ENCODE measurements at places on chromosomes 4 and X.

GRCh38 chr4:4712800-4713528, 146.5 kb upstream of the MSX1 start:
- no peak for DNase-seq

DNA sequence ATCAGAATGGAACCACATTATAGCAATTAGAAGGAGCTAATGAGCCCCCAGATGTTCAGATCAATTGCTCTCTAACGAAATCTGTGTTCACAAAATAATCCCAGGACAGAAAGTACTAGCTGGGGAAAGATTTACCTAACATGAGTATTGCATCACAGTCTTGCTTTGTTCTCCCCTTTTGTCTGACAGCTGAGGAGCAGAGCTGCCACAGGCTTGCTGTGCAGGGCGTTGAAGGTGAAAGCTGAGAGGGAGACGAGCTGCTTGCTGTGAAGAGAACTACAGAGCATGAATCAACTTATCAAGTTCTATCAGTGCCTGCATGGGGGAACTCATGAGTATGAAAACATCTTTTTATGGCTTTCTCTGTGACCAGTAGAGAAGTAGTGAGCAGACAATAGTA, 441.2 kb downstream of the CENPC start:
- DNase-seq: no peak

DNA sequence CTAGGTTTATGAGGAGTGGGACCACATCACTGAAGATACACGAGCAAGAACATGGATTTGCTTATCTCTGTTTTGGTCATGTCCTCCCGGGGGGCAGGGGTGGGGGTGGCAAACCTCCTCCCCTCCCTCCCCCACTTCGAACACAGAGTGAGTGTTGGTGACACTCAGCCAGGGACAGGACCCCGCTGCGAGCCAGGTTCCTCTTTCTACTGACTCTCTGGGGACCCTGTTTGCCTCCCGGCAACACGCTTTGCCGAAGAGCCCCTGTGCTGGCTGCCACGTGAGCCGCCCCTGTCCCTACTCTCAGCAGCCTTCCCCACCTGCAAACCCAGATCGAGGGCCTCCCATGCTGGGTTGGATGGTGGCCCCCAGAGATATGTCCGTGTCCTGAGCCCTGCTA, 34.7 kb downstream of the P2RY8 start:
- DNase-seq: no peak

DNA sequence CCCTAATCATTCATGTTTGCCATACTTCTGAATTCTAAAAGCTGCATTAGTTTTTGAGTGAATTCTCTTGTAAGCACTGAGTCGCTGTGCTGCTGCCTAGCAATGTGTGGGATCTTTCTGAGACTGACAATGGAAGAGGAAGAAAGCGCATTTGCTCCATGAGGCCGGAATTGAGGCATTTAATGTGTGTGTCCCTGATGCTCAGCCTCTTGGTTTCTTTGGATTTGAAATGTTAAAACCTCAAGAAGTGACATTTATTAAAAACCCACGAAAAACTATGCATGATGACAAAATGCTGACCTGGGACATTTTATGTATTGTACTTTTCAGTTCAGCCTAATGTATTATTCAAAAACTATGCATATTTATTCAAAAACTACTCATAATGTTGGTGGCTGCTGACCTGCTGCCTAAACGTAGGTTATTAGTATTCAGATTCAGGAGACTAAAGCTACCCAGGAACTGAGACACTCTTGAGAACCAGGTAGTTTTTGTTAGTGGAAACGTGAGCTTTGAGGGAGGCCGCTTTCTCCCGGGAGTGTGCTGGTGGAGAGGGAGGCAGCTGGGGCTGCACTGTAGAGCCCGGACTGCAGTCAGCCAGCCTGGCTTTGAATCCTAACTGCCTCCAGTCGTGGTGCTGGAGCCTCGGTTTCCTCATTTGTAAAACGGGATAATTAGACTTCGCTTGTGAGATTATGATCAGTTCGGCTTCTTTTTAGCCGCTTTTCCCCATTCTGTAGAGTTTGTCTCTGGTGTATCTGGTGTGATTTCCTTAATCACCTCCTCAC, 11.3 kb downstream of the RGS12 start:
- DNase-seq: no peak

GRCh38 chrX:123170546-123170945, 13.5 kb upstream of the GRIA3 start:
- DNase-seq: no peak

- no peak for DNase-seq
Observed at GRCh38 chr4:174708381-174708780, 120.7 kb downstream of the GLRA3 start.

DNA sequence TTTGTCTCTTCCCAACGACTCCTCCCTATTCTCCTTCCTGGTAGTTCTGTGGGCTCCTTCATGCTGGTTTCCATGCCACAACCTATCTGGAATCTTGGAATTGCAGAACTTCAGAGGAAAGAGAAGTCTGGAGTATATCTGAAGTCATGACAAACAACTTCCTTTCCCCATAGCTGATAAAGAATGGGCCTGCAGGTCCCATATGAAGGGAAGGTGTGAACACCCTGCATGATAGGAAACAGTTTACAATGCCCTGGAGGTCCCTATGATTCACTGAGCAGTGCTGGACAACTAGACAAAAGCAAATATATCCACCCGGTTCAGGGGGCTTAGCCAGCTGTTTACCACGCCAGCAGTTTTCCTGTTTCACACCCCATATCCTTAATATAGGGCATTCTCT, 19.4 kb downstream of the FAM9C start:
- no peak for DNase-seq

DNA sequence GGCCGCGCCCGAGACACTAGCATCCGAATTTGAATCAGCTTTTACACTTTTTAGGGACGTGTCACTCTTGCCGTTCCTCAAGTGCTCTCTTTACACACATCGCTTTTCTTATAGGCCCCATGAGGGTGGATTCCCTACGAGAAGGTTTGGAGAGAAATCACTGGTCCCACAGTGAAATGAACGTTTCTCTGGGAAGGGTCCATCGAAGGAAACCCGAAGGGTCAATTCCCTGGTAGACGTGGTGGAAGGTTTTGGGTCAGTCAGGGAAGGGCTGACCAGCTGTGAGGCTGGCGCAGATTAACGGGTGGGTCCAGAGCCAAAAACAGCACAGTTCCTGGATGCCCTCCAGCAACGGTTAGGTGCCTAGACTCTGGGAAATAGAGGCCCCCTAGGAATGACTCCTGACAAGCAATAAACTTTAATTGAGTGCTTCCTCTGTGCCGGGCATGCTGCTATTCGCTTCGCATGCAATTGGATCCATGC, 35.9 kb downstream of the ETDC start:
- DNase-seq: peak; percentile 74

DNA sequence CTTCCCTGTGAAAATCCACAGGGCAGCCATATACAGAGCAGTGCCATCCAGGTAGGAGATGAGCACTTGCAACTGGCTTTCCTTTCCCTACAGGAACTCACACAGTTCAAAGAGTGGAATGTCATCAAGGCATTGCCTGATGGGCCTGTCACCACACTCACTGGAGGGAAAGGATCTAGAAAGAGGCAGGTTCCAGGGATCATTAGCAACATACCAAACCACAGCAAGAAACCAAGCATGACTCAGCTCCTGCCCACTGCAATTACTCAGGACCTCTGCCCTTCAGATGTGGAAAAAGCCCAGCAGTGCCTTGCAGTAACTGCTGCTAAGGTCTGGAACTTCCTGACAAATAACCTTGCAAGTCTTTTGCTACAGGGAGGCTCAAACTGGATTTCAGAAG, 101.2 kb downstream of the ZNF674 start:
- DNase-seq: no peak

- DNase-seq: no peak
Observed at GRCh38 chrX:109440475-109440874, 41.4 kb downstream of the GUCY2F start.

DNA sequence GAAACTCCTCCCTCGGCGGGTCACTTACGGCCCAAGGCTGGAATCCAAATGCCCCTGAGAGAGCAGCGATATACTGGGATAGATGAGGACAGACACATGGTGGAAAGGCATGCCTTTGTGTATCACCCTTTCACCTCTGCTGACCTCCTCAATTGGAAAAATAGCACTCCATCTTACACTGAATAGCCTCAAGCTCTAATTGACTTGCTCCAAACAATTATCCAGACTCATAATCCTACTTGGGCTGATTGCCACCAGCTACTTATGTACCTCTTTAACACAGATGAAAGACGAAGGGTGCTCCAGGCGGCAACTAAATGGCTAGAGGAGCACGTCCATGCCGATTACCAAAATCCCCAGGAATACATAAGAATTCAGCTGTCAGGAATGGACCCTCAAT, 1142.2 kb downstream of the ARAP2 start:
- DNase-seq: no peak

GRCh38 chr4:155434904-155435303, 58.1 kb upstream of the MAP9 start:
- no peak for DNase-seq
